RPMI7951 (cell line): ENCODE measurements at places on chromosomes 13 and 19. TPM values are rescaled to one million over a fixed set of nuclear protein-coding genes. Genes with fewer than 3 reads are reported as not detected.

The SLAIN1 gene
- not detected in 2 replicates for total RNA-seq

DNA sequence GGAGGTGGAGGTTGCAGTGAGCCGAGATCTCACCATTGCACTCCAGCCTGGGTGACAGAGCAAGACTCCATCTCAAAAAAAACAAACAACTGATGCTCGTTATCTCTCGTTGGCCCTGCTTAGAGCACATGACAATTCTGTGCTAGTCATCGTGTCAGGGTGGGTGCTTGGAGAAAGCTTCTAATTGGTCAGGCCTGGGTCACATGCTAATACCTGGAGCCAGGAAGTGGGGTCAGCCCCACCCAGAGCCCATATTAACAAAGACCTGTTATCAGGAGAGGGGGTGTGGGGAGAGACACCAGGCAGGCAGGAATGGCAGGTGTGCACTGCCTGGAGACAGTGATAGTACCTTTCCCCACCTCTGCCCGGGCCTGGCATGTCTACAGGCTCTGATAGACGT lies 84.9 kb downstream of the DPF1 start:
- DNase-seq = no peak

DNA sequence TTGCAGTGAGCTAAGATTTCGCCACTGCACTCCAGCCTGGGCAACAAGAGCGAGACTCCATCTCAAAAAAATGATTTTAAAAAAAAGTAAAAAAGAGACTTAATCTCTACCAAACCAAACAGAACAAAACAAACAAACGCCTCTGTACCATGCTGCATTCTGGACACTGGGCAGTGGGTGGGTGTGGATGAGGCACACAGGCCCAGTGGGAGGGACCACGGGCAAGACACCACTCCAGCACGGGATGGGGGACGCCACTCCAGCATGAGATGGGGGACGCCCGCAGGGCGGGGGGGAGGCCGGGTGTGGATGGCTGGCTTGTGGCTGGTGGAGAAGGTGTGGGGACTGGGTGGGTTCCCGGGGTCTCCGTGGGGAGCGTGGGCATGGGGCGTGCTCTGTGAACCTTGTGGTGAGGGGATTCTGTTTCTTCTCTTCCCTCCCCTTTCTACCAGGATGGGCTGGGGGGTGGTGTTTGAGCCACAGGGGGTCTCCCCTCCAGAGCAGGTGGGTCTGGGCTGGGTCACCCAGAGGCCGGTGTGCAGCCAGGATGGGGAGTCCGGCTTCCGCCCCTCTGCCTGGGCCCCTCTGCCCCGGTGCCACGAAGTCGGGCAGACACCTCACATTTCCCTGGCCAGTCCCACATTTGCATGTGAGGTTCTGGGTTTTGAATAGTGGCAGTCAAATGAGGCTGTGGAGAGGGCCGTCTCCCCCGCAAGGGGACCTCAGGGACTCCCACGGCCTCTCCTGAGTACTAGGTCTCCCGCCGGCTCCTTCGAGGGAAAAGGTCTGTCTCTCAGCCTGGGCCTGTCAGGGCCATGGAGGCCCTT lies 23.9 kb upstream of the MATK start:
- no peak for DNase-seq

The CAPN12 gene
- total RNA-seq = not detected in 2 replicates

GRCh38 chr19:18208098-18208951 lies 4.5 kb upstream of the RAB3A start:
- peak; percentile 45 for DNase-seq

GRCh38 chr13:100100115-100100879 lies 11.4 kb downstream of the PCCA start:
- peak; percentile 61 for DNase-seq

DNA sequence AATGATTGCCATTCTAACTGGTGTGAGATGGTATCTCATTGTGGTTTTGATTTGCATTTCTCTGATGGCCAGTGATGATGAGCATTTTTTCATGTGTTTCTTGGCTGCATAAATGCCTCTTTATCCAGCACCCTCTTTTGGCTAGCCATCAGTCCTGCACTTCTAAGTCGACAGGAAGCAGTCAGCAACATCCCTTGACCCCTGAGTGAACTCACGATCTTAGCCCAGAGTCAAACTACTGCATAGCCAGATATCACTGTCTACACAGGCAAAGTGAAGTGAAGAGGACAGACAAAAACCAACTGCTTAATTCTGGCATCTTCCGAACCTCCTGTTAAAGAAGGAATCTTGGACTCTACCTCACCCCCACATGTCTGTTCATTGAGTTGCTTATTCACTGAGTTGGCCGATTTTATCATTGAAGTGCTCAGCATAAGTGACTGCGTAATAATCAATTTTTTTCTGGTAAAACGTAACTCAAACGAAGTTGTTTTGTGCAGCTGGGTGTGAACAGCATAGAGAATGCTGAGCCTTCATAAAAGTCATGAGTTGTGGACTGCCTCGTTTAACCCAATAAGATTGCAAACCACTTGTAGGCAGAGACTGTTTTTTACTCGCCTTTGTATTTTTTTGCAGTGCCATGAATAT lies 304.2 kb downstream of the COG6 start:
- DNase-seq = no peak

GRCh38 chr13:39789451-39789850 lies 134.0 kb downstream of the COG6 start:
- DNase-seq = no peak

DNA sequence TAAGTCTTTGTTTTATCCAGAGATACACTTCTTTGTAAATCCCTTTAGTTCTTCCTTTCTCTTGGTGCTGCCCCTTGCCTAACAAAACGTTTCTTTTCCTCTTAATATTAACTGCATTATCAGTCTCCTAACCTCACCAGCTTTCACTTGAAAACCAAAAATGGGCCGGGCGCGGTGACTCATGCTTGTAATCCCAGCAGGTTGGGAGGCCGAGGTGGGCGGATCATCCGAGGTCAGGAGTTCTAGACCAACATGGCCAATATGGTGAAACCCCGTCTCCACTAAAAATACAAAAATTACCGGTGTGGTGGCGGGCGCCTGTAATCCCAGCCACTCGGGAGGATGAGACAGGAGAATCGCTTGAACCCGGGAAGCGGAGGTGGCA lies 329.8 kb upstream of the MIR17HG start:
- peak; percentile 24 for DNase-seq

The IFI30 gene
- total RNA-seq = 56.0 and 69.6 TPM in 2 replicates

- DNase-seq = no peak
These were observed 240.2 kb upstream of the MAB21L1 start for GRCh38 chr13:35716729-35717128.

DNA sequence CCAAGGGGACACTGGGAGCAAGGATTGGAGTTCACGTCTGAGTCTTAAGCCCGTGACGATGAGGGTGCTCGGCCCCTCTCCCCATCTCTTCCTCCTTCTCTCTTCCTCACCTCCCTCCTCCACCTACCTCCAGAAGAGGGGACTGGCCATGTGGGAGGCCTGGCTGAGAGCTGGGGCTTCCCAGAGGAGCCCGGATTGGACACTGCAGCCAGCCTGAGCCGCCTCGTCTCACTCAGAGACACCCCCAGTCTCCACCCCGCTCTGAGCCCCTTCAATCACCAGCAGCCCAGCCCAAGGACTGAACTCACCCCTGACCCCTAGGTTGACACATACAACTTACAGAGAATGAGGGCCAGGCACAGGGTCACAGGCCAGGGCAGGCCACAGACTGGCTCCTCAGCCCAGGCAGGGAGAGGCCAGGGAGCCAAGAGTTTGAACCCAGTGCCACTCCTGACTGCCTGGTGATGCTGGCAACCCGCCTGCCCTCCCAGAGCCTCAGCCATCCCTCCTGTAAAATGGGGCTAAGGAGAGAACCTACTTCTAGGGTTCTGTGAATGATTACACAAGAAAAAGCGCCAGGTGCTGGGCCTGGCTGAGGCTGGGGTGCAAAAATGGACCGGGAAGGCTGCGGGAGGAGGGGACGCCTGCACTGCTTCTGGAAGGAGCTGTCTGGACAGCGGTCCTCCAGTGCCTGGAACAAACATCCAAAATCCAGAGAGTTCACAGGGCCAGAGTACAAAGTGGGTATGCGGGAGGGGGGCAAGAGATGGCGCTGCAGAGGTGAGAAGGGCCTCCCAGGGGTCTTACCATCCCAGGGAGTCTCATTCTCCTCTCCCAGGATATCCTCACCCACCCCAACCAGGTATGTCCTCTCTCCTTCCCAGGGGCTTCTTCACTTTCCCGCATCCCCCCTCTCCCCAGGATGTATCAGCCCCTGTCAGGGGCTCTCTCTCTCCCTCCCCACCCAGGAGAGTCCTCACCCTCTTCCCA lies 1.1 kb downstream of the CD79A start:
- no peak for DNase-seq

The CLASRP gene
- total RNA-seq = 11.5 and 12.1 TPM in 2 replicates
